ENCODE measurements at places on chromosomes 7 and 10.

DNA sequence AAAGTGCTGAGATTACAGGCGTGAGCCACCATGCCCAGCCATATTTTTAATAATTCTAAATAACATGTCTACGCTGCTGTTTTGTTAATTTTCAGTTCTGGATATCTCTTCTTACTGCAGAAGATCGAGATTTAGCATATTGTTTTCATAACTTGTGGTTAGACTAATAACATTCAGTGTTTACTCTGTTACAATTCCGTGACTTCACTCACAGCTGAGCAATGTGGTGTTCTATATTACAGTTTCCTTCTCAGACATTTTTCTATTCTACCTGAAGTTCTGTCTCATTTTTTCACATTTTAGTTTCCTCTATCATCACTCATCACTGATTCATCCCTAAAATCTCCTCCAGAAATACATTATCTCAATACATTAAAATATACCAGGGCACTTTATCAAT, 10.9 kb downstream of the RNF32 start:
- DNase-seq, result no peak

GRCh38 chr7:82789883-82790609, 346.5 kb upstream of the CACNA2D1 start:
- DNase-seq, result no peak

DNA sequence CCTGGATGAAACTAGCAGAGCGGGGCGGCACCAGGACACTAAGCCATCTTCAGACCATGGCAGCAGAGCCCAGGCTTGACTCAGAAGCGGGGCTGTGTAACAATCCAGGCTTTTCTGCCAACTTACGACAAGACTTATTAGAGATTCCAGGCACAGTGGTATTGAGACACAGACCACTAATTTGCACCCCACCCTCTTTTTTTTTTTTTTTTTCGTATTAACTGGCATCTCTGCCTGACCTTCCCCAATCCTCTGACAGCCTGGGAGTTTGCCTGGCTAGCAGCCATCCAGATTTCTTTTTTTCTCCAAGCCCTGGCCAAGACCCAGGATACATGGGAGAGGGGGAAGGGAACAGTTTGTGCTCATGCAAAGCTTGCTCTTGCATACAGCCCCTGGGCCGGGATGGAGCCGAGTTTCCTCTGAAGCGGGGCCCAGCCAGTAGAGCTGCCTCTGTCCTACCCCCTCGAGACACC, 182.4 kb downstream of the PLXNA4 start:
- no peak for DNase-seq

DNA sequence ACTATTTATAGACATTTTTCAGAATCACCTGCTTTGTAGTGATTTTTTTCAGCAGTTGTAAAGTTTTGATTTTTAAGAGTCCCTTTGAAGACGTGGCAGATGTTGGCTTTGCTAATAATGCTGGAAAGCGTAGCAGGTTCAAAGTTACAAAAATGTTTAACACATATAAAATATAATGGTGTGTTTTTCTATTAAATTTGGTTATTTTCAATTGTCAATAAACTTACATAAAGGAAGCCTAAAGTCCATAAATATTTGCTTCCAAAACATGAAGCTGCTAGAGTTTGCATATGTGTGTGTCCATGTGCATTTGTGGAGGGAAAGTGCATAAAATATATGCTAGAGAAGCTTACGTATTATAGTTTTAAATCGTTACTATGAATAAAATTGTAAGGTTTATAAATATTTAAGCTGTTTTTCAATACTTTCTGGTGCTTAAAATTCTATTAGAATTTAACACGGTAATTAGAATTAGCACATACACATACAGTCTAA, 3.7 kb downstream of the MEOX2 start:
- no peak for DNase-seq

- no peak for DNase-seq
Observed at GRCh38 chr7:95577137-95577536, 19.2 kb downstream of the PDK4 start.

GRCh38 chr10:95560278-95561176, 644 bp downstream of the SORBS1 start:
- peak; percentile 39 for DNase-seq

DNA sequence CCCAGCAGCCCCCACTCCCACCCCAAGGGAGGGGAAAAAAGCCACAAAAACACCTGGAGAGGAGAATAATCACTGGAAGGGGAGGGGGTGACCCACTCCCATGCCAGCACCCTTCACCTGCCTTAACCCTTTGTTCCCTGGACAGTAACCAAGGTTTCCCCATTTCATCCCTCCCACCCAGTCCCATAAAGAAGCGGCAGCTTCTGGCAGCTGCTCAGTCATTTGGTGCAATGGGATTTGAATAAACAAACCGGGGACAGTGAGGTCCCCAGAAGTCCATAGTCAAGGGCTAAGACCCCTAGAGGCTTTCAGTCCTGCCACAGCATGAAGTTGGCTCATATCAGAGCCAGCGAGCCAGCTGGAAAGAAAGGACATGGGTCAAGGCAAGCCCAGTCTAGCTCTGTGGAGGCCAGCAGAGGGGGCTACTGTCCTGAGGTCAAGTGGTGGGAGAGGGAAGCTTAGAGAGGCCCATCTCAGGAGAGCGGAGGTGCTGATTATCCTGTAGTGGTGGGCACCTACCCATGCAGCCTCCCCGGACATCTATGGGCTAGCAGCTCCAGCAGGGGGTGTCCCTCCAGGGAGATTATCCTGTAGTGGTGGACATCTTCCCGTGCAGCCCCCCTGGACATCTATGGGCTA, 58.9 kb upstream of the LBX1 start:
- DNase-seq, result no peak

- no peak for DNase-seq
Observed at GRCh38 chr7:150567169-150567568, at the start of gene GIMAP4. TSS of gene GIMAP4 (plus strand) at chr7:150567390. CDS start at chr7:150569902, 2,512 bp downstream.

GRCh38 chr10:21496343-21497176, 28.9 kb downstream of the SKIDA1 start:
- peak; percentile 39 for DNase-seq

DNA sequence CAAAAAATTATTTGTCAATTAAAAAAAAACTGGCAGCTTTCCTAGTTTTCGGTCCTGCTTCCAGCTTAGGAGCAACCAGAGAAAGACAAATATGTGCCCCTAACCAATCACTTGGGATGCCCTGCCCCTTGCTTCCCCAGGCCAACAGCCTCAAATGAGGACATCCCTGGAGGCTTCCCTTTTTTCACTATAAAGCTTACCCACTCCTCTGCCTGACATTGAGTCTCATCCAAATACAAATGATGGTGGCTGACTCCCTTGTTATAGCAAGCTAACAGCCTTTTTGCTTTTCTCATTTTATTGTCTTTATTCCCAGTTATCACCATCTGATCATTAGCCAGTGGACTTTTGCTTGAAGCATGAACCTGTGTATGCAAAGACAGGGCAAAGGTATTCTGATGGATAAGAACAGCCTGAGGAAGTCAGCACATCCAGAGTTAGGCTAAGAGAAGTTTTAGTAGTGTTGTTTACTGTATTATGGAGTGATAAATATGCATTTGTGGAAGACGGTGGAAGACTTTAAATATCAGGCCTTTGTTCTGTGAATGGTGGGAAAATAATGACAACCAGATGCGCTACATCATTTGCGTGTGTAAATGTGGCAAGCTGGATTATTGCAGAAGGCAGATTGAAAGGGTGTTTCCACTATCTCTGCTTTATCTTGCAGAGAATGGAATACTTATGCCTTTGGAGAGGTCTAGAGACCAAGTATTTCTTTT, 1.7 kb upstream of the CCM2 start:
- no peak for DNase-seq

GRCh38 chr10:112741830-112742402, 208.1 kb upstream of the TCF7L2 start:
- DNase-seq, result no peak

GRCh38 chr7:96495751-96496216, 173.9 kb upstream of the SLC25A13 start:
- DNase-seq, result peak; percentile 75

DNA sequence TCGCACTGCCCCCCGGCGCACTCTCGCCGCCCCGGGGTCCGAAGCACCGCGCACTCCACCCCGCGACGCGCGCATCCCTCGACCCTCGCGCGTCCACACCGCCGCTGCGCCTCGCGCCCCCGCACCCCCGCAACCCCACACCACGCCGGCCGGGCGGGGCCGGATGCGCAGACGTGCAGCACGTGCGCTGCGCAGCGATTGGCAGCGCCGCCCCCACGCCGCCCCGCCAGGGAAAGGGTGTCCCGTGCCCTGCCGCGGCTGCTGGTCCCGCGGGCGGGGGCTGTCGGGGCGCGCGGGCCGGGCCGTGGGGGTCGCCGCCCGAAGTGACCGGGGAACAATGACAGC, 53.7 kb upstream of the KDM7A start:
- peak; percentile 33 for DNase-seq

DNA sequence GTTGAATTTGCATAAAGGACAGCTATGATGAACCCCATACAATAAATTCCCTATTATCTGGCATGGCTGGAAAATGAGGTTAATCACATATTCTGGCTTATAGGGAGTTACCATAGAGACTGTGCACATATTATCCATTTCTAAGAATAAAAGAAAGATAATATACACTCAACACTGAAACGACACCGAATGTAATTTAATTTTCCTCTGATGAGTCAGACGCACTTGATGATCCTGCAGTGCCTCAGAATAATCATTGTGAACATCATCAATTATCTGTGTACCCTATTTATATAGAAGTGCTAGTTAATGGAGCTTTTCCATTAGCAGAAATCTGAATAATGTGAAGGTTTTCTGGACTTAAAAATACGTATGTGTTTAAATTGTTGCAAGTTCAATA, 60.2 kb downstream of the SGCE start:
- DNase-seq, result no peak

GRCh38 chr7:83142365-83142764, 20.3 kb downstream of the PCLO start:
- DNase-seq, result no peak

DNA sequence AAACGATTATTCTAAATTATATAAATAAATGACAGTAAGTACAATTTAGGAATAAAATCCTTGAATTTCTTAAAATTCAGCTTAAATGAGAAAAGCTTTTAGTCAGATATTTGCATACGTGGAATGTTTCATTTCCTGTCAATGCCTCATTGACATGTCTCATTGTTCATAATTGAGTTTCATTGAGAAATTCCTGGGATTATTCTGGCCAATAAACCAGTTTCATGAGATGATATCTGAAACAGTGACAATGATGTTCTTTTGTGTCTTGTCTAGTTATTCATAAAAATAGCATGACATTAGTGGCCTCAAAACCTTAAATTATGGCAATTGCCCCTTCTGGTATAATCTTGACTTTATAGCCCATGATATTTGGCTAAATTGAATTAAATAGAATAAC, 95.8 kb downstream of the DKK1 start:
- DNase-seq, result no peak

- DNase-seq, result peak; percentile 70
Observed at GRCh38 chr7:149005427-149006344, 22.6 kb downstream of the PDIA4 start.
